ENCODE measurements at places on chromosomes 6 and 20.

DNA sequence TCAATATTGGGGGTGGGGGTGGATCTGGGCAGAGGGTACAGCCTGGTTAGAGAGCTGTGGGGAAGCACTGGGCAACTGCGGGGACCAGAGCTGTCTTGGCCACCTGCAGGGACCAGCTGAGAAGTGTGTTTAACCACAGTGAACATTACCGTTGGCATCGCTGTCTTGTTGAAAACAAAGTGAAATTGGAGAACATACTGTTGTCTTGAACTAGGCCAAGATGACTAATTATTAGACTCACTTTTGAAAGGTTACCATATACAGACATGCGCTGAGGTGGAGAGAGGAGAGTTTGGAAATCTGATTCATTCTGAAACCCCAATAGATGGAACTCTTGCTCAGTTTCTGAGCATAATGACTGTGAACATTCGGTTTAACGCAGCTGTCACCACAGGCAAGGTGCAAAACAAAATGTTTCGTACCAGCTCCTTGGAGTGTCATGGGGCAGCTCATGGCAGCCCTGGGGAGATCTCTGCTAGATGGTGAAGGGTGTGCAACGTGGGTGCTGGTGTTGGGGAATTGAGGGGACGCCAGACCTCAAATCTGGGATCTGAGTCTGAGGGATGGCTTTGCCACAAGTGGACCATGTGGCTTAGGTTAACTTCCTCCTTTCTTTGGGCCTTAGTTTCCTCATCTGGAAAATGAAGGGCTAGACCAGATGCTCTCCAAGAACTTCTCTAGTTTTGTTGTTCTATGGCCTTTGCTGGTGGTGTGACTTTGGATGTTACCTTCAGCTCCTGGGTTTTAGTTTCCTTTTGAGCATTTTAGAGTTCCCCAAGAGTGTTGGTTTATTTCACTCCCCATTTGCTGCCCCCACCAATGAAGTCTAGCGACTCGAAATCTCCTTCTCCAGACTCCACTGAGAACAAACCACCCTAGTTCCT is 24.6 kb upstream of the GTSF1L start:
- no peaks in the 10 kb centered on the region for H3K27me3 ChIP-seq
- H3K27ac ChIP-seq, result no peak overlapping the region
- no peak for DNase-seq
- H3K4me3 ChIP-seq, result no peak overlapping the region

DNA sequence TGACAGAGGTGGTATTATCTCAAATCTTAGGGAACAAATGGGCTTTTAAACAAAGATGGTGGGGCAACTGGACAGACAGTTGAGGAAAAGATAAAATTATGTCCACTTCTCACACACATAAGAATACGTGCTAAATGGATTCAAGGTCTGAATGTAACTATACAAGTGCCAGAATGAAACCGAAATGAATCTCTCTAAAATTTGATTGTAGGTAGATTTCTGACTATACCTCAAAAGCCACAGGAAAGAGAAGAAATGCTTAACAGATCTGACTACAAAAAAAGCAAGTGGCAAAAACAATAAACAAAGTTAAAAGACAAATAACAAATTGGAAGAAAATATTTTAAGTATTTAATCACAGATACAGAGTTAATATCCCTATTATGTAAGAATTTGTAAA is 182.7 kb upstream of the OLIG3 start:
- peaks cover 3% of the 10 kb centered on the region for H3K4me1 ChIP-seq
- no peak overlapping the region for H3K27ac ChIP-seq
- no peak for DNase-seq
- H3K36me3 ChIP-seq, result no peaks in the 10 kb centered on the region
- no peaks in the 10 kb centered on the region for H3K27me3 ChIP-seq
- H3K4me3 ChIP-seq, result no peak overlapping the region

DNA sequence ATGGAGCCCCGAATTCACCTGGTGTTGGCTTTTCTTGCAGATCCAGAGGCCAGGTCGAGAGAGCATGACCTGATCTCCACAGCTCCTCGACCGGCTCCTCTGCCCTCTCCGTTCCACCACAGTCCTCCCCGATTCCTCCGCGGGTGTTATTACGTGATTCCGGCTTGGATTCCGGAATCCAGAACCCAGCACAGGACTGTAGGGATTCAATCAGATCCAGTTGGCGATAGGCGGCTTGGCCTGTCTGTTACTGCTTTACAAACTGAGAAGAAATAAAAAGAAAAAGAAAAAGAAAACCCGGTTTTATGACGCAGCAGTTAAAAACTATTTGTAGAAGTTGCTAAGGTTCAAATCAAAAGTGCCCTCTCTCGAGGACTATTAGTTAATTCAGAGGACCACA is 222.7 kb downstream of the EYA2 start:
- H3K36me3 ChIP-seq, result no peaks in the 10 kb centered on the region
- H3K27ac ChIP-seq, result no peak overlapping the region
- H3K27me3 ChIP-seq, result no peaks in the 10 kb centered on the region
- no peak for DNase-seq
- H3K4me3 ChIP-seq, result no peak overlapping the region

- H3K27me3 ChIP-seq, result no peaks in the 10 kb centered on the region
- H3K4me3 ChIP-seq, result no peak overlapping the region
- no peaks in the 10 kb centered on the region for H3K36me3 ChIP-seq
These were observed 35.2 kb upstream of the YWHAB start for GRCh38 chr20:44850272-44850671.

DNA sequence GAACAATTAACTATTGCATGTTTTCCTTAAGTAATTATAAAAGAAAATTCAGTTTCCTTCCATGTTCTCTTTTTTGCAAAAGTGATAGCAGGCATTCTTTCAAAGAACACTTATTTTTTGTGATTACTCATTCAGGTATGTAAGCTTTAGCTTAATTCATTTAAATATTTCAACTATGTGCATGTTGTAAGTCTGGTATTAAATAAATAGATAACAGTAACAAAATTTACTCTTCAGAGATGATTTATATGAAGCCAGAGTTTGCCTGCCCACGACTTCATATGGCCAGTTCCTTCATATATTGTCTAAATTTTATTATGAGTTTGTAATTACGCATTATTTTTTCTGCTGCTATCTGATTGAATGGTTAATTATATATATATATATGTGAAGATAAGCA is 110.9 kb downstream of the ADGRG6 start:
- H3K27ac ChIP-seq, result no peak overlapping the region
- H3K27me3 ChIP-seq, result peaks cover 3% of the 10 kb centered on the region
- no peaks in the 10 kb centered on the region for H3K36me3 ChIP-seq
- H3K4me1 ChIP-seq, result peaks cover 3% of the 10 kb centered on the region

DNA sequence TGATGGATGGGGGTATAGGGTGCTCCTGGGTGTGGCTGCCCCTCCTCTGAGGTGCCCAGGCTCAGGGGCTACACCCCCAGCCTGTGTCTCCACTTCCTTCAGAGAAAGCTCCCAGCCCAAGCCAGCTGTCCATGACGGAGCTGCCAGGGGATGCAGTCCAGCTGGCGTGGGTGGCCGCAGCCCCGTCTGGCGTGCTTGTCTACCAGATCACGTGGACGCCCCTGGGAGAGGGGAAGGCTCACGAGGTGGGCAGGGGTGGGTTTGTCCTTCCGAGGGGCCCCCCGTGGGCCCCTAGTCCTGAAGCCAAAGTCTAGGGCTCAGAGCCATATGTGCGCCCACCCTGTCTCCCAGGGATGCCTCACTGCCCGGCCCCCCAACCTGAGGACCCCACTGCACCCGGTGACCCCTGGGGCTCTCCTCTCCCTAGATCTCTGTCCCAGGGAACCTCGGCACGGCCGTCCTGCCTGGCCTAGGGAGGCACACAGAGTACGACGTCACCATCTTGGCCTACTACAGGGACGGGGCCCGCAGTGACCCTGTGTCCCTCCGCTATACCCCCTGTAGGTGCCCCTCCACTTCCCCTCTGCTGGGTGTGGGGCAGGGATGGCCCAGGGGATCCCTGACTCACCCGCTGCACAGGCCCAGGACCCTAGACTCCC is 19.8 kb downstream of the COL20A1 start:
- DNase-seq, result no peak
- H3K36me3 ChIP-seq, result no peaks in the 10 kb centered on the region
- H3K27me3 ChIP-seq, result no peaks in the 10 kb centered on the region
- no peaks in the 10 kb centered on the region for H3K4me1 ChIP-seq
- H3K4me3 ChIP-seq, result no peak overlapping the region
- no peak overlapping the region for H3K27ac ChIP-seq

DNA sequence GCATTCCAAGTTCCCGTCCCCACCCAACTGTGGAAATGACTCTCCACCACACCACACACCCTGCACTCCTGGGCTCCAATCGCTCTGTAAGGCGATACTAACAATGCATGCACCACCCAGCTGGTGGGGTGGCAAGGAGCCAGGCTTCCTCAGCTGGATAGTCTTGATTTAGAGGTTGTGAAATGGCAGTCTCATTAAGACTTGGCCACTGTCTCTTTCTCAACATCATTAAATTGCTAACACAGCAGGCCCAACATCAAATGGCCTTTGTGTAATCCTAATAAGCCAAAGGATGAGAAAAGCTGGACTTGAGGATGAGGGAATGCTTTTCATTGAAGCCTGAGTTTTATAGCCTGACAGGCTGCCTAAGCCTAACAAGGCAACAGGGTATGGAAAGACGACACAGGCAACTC is 223.7 kb downstream of the GMDS start:
- no peaks in the 10 kb centered on the region for H3K27me3 ChIP-seq
- H3K36me3 ChIP-seq, result no peaks in the 10 kb centered on the region
- no peak overlapping the region for H3K4me3 ChIP-seq
- no peak for DNase-seq
- H3K27ac ChIP-seq, result no peak overlapping the region
- no peaks in the 10 kb centered on the region for H3K4me1 ChIP-seq

DNA sequence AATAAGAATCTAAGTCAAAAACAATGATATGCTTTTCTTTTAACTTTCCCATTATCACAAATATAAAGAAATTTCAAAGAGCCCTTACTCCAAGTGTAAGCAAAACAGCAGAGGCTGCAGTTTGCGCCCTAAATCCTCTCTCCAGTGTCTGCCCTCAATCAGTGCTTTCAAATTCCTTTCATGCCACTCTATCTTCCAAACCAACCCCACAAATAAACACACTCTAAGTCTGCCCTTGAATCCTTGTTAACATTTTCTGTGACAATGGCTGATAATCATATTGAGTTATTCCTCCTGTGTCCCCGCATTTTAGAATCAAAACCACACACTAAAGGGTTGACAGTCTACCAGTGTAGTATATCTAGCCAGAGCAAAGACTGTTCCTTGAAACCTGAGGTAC is 317.9 kb upstream of the MARCKS start:
- no peak for DNase-seq
- no peak overlapping the region for H3K4me3 ChIP-seq
- no peaks in the 10 kb centered on the region for H3K4me1 ChIP-seq
- H3K27me3 ChIP-seq, result no peaks in the 10 kb centered on the region
- H3K27ac ChIP-seq, result no peak overlapping the region
- H3K36me3 ChIP-seq, result no peaks in the 10 kb centered on the region

All from effector memory CD4-positive, alpha-beta T cell (primary cell).